ENCODE measurements at places on chromosomes 5 and 9.

GRCh38 chr5:122073018-122073417, 5.0 kb downstream of the LOX start:
- DNase-seq = no peak

DNA sequence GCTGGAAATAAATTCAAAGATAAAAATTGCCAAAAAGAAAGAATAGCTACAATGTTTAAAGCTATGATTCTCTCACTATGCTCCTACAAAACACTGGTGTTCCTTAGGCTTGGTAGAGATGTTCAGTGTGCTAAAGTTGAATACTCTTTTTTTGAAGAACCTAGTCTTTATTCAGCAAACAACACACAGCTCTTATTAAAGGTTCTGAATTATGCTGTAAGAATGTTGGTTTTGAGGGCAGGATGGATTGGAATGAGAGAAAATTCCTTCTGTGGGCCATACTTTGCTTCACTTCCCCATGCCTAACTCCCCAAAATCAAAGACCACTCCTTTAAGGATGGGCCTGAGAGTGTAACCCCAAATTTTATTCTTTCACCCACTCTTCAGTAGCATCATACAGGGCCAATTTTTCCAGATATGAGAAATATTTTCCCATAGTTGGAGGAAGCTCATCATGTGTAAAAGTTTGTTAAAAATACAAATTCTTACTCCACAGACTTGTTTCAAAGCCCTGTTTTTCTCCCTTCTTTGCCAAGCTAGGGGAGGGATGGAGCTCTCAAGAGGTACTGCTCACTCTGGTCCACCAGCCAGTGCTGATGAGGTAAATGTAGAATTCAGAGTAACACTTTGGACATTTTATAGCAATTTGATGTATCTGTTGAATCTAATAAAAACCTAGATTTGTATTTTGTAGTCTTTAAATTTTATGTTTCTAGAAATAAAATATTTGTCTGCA, 99.3 kb downstream of the GDNF start:
- no peak for DNase-seq

- no peak for DNase-seq
These were observed 10.8 kb downstream of the SPAAR start for GRCh38 chr9:35920051-35920620.

DNA sequence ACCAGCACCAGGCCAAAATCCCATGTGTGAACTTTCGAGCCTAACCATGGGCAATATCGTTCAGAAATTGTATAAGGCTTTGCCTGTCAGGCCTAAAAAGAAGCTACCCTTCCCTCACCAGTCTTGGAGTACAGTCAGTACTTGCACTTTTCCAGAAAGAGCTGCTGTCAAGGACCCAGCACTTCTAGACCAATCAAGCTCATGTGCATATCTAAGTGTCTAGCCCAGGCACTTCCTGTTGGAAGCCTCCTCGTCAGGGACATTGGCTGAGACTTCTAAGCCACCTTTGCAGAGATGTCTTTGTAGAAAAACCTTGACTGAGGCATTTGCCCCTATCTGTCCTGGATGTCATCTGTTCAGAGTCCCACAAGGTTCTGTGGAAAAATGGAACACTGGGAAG, 1930.5 kb downstream of the EFNA5 start:
- no peak for DNase-seq

GRCh38 chr9:5025416-5025815, 40.3 kb downstream of the JAK2 start:
- no peak for DNase-seq

- DNase-seq = no peak
These were observed 212.2 kb downstream of the C9orf50 start for GRCh38 chr9:129408535-129409215.

- DNase-seq = no peak
These were observed 100.6 kb downstream of the LHFPL2 start for GRCh38 chr5:78547731-78548615.

DNA sequence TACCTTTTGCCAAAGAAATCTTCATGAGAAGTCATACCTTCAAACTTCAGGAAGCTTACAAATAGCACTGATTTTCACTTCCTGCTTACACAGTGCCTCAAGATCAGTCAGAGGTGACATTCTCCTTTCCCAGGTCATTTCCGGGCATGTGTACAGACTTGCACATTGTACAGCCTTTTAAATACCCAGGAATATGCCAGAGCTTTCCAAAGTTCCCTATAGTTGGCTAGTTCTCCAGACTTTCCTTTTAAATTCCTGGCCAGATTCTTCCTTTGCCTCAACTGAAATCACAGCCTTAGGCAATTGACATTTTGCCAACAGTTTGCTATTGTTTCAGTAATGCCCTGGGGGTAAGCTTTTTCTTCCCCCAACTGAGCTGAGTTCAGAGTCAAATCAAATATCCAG, 47.2 kb downstream of the RFX3 start:
- no peak for DNase-seq

GRCh38 chr9:109269839-109270238, 51.0 kb downstream of the EPB41L4B start:
- no peak for DNase-seq

- DNase-seq = no peak
These were observed at the start of gene PCDHA3 for GRCh38 chr5:140800816-140801493. PCDHA3 (plus strand) TSS chr5:140801057.

GRCh38 chr5:42943931-42944631, 96.0 kb downstream of the ANXA2R start:
- DNase-seq = no peak

DNA sequence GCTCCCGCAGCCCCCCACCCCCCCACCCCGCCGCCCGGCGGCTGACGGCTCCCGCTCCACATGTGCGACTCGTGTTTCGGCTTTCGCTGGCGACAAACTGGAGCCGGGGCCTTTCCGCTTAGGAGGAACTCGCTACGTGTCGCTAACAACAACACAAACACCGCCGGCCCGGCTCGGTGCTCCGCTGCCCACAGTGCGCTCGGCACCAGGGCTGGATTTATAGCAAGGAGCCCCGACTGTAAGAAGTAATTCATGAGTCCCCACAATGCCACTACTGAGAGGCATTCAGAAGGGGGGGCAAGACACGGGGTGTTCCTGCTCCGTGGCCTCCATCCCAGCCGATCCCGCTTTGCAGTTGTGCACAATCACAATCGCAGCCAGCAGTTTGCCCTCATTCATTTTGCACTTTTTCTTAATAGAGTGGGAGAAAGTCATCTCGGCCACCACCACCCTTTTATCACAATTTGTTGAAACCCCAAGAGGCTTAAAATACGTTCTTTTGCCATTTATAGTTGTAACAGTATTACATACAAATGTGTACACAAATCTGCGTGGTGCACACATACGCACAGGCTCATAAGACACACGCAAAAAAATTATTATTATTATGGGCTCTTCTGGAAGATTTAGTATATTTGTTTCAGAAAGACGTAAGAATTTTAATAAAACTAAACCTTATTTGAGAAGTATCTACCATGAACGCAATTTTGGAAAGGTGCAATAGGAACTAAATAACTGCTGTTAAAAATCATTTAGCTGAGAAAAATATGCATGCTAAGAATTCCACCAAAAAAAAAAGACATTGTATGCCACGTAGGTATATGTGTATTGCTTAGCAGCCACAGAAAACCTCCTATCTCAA, 48.1 kb downstream of the EBF1 start:
- no peak for DNase-seq

DNA sequence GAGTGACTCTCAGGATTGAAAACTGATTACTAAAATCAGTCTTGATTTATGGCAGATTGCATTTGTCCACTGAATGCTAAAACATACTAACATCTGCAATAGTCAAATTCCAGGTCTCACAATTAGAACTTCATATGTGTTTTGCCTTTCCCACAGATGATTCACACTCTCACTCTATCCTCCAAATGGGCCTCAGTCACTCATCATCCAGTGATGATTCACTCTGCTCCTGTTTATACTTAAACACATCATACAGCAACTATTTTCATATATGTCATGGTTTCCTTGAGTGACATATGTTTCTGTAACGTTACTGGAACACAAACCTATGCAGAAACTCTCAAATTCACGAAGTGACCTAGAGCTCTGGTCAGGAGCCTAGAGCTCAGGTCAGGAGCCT, 512.9 kb downstream of the HINT1 start:
- DNase-seq = no peak

DNA sequence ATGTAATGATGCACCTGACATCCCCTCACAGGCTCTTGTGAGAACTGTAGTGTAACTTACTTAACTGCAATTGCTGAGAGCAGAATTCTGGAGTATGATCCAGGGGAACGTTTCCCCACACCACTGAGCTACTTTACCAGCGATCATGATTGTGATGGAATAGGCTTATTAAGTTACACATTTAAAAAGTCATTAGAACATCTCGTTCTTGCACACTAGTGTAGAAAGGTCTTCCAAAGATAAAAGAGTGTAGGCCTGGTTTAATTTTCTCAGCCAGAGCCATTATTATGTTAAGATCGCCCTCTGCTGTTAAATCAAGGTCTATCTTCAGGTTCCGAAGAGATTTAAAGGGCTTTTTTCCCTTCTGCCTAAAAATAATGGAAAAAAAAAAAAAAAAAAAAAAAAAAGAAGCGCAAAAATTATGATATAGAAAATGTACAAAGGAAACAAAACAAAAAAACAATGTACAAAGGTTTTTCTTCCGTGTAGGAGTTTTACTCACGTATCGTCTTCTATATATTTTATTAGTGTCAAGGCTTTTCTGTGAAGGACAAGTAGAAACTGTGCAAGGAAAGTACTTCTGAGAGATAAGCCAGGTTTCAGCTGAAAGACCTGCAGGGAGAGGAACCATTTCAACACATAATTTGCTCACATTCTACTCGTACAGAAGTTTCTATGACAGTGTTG, 18.6 kb upstream of the MOB3B start:
- DNase-seq = no peak

- DNase-seq = no peak
These were observed 787 bp downstream of the FGFR4 start for GRCh38 chr5:177087398-177088005.

DNA sequence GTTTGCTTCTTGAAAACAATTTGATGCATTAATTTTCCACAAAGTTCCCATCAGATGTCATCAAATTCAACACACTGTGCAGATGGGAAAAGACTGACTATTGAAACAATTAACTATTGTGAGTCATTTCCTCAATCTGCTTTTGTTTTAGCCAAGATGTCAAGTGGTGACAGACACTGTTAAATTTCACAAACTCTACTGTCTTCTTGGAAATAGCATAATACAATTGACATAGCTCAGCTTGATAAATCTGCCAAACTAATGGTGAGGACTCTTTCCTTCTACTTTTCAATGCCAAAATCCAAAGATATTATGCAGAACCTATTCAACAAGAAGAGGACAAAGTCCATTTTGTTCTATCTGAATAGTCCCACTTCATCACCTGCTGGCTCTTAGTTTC, 242.3 kb downstream of the CAAP1 start:
- DNase-seq = no peak

DNA sequence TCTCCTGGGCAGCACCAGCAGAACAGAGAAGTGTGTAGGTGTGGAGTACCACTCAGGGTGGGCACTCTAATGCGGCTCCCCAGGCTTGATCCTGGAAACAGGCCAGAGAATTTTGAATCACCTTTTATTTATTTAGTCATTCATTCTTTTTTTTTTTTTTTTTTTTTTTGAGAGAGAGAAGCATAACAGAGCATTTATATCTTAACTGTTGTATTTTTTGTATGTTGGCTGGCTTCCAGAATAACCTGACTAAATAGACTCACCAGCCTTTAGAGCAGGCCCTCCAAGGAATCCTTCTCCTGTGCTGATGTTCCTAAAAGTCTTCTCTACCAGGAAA, 153.4 kb downstream of the PIK3R1 start:
- no peak for DNase-seq

GRCh38 chr5:132901036-132901435, 27.6 kb downstream of the LEAP2 start:
- DNase-seq = no peak

- peak; percentile 9 for DNase-seq
These were observed 1.3 kb downstream of the MOB3B start for GRCh38 chr9:27528076-27528885.

- no peak for DNase-seq
These were observed 28.7 kb downstream of the DNAJC21 start for GRCh38 chr5:34957857-34958690.

- DNase-seq = no peak
These were observed 165.1 kb downstream of the ASTN2 start for GRCh38 chr9:117249799-117250198.

DNA sequence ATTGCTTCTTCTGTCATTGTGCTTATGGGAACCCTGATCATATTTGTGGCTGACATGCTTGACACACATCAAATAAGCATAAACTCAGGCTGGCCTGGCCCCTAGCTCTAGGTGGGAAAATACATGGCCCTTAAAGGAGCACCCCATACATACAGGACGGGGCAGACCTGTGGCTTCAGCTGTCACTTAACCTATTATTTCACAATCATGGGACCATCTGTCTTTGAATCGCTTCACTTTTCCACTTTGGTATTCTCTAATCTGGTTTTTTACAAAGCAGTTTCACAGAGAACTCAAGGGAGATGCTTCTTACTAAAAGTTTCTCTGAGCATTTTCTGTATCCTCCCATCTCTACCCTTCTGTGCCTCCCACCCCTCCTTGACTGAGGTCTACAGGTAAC, 34.6 kb upstream of the LRRTM2 start:
- no peak for DNase-seq

GRCh38 chr5:172862165-172862801, 28.2 kb downstream of the ERGIC1 start:
- no peak for DNase-seq

GRCh38 chr5:932628-933250, 40.1 kb downstream of the TRIP13 start:
- DNase-seq = no peak

DNA sequence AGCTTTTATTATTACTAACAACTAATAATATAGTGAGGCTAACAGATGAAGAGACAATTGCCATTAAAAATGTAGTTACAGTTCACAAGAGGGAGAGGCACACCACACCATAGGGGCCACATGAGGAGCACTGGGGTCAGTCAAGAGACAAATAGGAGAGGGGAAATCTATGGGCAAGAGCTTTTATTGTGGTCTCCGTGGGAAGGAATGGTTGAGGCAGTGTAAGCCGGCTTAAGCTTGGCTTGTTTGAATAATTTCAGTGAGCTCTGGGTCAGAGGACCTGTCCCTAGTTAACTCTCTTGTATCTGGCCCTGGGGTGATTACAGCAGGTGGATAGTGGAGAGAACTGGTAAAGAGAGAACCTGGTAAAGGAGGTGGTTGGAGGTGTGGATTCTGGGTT, 35.3 kb downstream of the OGN start:
- no peak for DNase-seq

GRCh38 chr5:31638345-31638744, 586 bp upstream of the PDZD2 start:
- DNase-seq = no peak

DNA sequence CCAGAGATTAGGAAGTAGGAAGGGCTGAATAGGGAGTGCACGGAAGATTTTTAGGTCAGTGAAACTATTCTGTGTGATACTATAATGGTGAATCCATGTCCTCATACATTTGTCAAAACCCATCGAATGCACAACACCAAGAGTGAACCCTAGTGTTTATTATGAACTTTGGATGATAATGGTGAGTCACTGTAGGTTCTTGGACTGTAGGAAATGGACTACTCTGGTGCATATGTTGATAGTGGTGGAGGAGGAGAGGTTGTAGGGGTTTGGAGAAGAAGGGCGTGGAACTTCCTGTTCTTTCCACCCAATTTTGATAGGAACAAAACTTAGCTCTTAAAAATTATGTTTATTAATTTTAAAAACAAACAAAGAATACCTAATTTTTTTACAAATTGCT, 14.3 kb downstream of the CTSL start:
- DNase-seq = no peak

GRCh38 chr5:117207088-117207668, 632.6 kb upstream of the SEMA6A start:
- DNase-seq = no peak

Data from stimulated activated CD8-positive, alpha-beta memory T cell treated with anti-CD3 and anti-CD28 coated beads, Interleukin-7, amount 100 ng/mL, for 24 hours (primary cell).